ENCODE measurements at places on chromosomes 11 and 22. TPM values are rescaled to one million over a fixed set of nuclear protein-coding genes. Genes with fewer than 3 reads are reported as not detected.

GRCh38 chr22:37098976-37099591 lies 10.4 kb downstream of the TMPRSS6 start:
- no peak overlapping the region for H3K27ac ChIP-seq
- no peak for DNase-seq
- H3K4me1 ChIP-seq = no peaks in the 10 kb centered on the region
- H3K4me3 ChIP-seq = no peak overlapping the region
- no peaks in the 10 kb centered on the region for H3K27me3 ChIP-seq

DNA sequence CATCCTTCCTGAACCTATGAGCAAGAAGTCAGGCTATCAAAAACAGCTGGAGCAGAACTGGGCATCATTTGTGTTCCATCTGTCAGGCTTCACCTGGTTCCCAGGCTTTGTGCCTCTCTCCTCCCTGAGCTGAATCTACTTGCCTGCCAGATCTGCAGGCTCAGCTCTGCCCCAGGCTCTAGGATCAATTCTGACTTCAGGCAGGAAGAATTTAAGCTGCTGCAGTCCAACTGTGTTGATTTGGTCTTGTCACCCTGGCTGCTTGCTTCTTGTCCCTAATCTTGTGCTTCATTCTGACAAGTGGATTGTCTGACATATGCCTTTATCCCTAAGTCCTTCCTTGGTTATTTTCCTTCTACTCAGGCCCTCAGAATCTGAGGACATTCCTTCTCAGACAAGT lies 31.6 kb upstream of the CADM1 start:
- no peaks in the 10 kb centered on the region for H3K36me3 ChIP-seq
- no peak overlapping the region for H3K27ac ChIP-seq
- H3K4me3 ChIP-seq = no peak overlapping the region
- DNase-seq = no peak
- H3K4me1 ChIP-seq = peaks cover 9% of the 10 kb centered on the region

The TYR gene
- not detected for total RNA-seq

GRCh38 chr22:41344189-41344788 lies 37.5 kb upstream of the TEF start:
- no peak overlapping the region for H3K4me3 ChIP-seq
- H3K27me3 ChIP-seq = no peaks in the 10 kb centered on the region
- peaks cover 40% of the 10 kb centered on the region for H3K36me3 ChIP-seq
- no peaks in the 10 kb centered on the region for H3K4me1 ChIP-seq
- no peak for DNase-seq

The PAX6 gene
- 0.14 TPM for total RNA-seq

GRCh38 chr22:41367039-41367679 lies 14.6 kb upstream of the TEF start:
- DNase-seq = peak; percentile 99
- H3K4me3 ChIP-seq = no peak overlapping the region
- peaks cover 9% of the 10 kb centered on the region for H3K4me1 ChIP-seq
- H3K36me3 ChIP-seq = no peaks in the 10 kb centered on the region

The TMX2 gene
- 95.3 TPM for total RNA-seq

- no peak overlapping the region for H3K4me3 ChIP-seq
- no peak overlapping the region for H3K27ac ChIP-seq
- H3K36me3 ChIP-seq = no peaks in the 10 kb centered on the region
- peaks cover 4% of the 10 kb centered on the region for H3K4me1 ChIP-seq
Observed at GRCh38 chr22:20968281-20968977, 1.4 kb downstream of the AIFM3 start.

The APOL3 gene
- not detected for total RNA-seq

The OR52I1 gene
- not detected for total RNA-seq

The SLC22A25 gene
- not detected for total RNA-seq

The FOSL1 gene
- total RNA-seq = 0.21 TPM

The HTR3A gene
- total RNA-seq = 0.24 TPM

DNA sequence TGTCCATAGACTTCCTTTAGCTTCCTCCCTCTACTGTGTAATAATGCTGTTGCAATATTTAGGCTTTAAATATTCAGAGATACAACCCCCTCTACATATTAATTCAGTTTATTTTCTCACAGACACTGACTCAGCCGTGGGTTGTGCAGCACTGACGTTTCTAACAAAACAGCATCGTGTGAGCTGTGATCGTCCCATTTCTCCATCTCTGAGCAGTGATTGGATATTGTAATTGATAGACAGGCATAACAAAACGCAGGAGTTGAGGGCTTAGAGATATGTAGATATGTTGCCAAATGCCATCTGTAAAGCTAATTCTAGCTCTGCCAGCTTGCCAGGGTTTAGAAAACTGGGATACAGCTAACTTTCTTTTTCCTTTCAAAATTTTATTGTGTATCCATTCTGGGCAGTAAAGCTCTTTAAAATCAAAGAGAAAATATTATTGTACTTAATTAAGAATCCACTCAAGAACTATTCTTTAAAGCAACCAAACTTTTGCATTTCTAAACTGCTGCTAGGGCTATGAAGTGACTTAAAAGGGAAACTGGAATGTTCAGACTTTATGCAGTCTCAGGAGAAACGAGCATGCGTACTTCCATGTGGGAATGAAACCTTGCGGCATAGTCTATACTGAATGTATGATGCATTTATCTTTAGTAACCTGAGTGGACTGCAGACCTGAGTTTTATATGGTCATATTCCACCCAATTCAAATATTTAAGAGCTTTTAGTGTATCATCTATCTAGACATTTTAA lies 22.7 kb downstream of the BTBD10 start:
- no peak overlapping the region for H3K4me3 ChIP-seq
- no peak overlapping the region for H3K27ac ChIP-seq
- DNase-seq = peak; percentile 93
- H3K4me1 ChIP-seq = no peaks in the 10 kb centered on the region
- no peaks in the 10 kb centered on the region for H3K27me3 ChIP-seq

GRCh38 chr11:24386546-24387397 lies 110.1 kb upstream of the LUZP2 start:
- H3K4me1 ChIP-seq = no peaks in the 10 kb centered on the region
- peak; percentile 61 for DNase-seq
- H3K27me3 ChIP-seq = no peaks in the 10 kb centered on the region
- H3K36me3 ChIP-seq = no peaks in the 10 kb centered on the region

- peaks cover 24% of the 10 kb centered on the region for H3K4me1 ChIP-seq
- H3K4me3 ChIP-seq = no peak overlapping the region
- no peak for DNase-seq
- H3K27me3 ChIP-seq = no peaks in the 10 kb centered on the region
- H3K27ac ChIP-seq = peak overlapping the region; percentile 79
Observed at GRCh38 chr22:44032126-44032730, 8.1 kb downstream of the PARVB start.

DNA sequence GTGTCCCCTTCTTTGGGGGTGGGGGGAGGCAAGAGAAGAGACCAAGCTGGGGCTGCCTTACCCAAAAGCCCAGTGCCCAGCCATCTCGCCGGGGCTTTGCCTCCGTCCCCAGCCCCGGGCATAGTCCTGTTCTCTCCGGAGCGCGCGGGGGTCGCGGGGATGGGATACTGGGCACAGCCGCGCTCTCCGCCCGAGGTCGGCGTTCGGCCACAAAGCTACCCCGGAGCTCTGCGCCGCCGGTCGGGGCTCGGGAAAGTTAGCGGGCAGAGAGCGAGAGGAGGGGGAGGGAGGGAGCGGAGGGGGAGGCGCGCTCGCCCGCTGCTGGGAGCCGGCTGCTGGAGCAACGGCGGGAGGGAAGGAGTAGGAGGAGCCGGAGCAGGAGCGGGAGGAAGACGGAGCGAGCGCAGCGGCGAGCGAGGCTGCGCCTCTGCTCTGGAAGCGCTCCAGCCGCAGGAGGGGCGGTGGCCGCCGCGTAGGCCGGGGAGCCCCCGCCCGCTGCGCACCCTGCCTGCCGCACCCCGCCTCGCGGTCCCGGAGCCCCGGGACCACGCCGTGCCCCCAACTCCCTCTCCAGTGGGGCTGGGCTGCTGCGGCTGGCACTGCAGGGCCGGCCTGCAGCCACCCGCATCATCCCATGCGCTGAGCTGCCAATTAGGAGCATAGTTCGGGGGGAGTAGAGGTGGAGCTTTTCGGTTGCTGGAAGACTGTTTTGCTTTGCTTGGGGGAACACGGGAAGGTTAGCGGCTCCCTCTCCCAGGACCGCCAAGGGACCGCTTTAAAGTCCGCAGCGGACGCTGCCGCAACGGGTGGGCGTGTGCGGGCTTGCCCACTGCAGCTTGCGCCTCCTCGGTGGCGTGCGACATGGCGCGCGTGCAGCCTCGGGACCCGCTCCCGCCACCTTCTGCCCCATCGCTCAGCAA lies at the start of gene SCN4B:
Gene SCN4B (minus strand): TSS at position 272 of the 920 bp plus-strand sequence. CDS start 150 bp downstream, at position 122.
- peak; percentile 70 for DNase-seq
- no peaks in the 10 kb centered on the region for H3K4me1 ChIP-seq
- H3K4me3 ChIP-seq = peak within 1 kb of the TSS; percentile 54
- no peaks in the 10 kb centered on the region for H3K36me3 ChIP-seq
- peaks cover 100% of the 10 kb centered on the region for H3K27me3 ChIP-seq

The CACNA1I gene
- total RNA-seq = 0.24 TPM

- no peak for DNase-seq
- no peak overlapping the region for H3K4me3 ChIP-seq
- H3K27me3 ChIP-seq = no peaks in the 10 kb centered on the region
- H3K36me3 ChIP-seq = no peaks in the 10 kb centered on the region
- H3K27ac ChIP-seq = no peak overlapping the region
- H3K4me1 ChIP-seq = no peaks in the 10 kb centered on the region
Observed at GRCh38 chr11:42802201-42802899, 509.4 kb upstream of the API5 start.

The HIPK3 gene
- total RNA-seq = 179 TPM

DNA sequence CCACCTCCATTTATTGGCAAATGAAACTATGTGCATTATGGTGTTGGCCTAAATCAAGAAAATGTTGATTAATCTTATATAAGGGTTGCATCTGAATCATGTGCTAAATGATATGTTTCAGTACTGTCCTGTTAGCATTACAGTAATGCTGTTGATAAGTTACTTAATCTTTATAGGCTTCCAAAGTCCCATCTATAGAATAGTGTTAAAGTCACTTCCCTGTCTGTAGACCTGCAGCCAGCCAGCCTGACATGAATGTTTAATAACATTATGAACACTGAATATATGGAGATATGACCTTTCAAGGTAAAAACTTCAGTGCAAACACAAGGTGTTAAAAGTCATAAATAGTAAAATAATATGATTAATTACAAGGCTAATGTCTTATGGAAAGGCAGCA lies 3.6 kb upstream of the TOM1 start:
- H3K27ac ChIP-seq = no peak overlapping the region
- H3K36me3 ChIP-seq = peaks cover 35% of the 10 kb centered on the region
- H3K4me1 ChIP-seq = peaks cover 10% of the 10 kb centered on the region
- no peak for DNase-seq

GRCh38 chr11:70387564-70387963 lies 10.8 kb upstream of the CTTN start:
- H3K36me3 ChIP-seq = peaks cover under 1% of the 10 kb centered on the region
- H3K27ac ChIP-seq = no peak overlapping the region
- H3K4me1 ChIP-seq = no peaks in the 10 kb centered on the region
- DNase-seq = no peak
- H3K27me3 ChIP-seq = no peaks in the 10 kb centered on the region

DNA sequence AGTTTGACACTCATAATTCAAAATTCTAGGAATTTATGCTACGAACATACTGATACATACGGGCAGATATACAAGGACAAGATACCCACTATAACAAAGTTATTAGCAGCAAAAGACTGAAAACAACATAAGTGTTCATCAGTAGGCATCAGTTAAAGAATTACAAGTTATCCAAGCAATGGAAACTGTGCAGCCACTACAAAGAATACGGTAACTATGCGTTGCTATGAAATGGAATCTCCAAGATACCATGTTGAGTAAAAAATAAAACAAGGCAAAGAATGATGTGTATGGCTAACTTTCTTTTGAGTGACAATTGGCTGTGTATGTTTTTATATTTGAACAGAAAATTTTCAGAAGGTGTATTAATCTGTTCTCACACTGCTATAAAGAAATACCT lies 151.7 kb downstream of the ADAMTS15 start:
- no peaks in the 10 kb centered on the region for H3K36me3 ChIP-seq
- H3K27ac ChIP-seq = peak overlapping the region; percentile 41
- H3K27me3 ChIP-seq = no peaks in the 10 kb centered on the region

The SLC6A5 gene
- total RNA-seq = 0.07 TPM

The CALCA gene
- not detected for total RNA-seq
